ENCODE measurements at places on chromosomes 5 and 9. TPM values are rescaled to one million over a fixed set of nuclear protein-coding genes. Genes with fewer than 3 reads are reported as not detected.

The INSL6 gene
- total RNA-seq, result 8.9 TPM

The VPS13A gene
- 22.7 TPM for total RNA-seq

The OMD gene
- total RNA-seq, result 6.5 TPM

GRCh38 chr9:117448066-117448465 is 33.2 kb upstream of the ASTN2 start:
- no peak for DNase-seq
- H3K4me3 ChIP-seq, result no peak overlapping the region
- no peaks in the 10 kb centered on the region for H3K27me3 ChIP-seq
- H3K36me3 ChIP-seq, result no peaks in the 10 kb centered on the region
- no peak overlapping the region for H3K27ac ChIP-seq
- no peaks in the 10 kb centered on the region for H3K4me1 ChIP-seq

DNA sequence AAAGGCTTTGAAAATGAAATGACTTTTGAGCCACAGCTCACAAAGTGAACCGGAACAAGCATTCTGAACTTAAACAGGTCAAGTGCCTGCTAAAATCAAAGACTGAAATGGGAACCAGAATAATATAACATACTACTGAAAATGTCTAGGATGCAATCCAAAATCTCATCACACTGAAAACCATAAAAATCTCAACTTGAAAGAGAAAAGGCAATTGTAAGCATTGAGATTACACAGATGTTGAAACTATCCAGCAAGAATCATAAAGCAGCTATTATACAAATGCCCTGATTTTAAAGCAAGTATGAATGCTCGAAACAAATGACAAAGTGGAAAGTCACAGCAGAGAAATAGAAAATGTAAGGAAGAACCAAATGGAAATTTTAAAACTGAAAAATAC is 211.5 kb upstream of the GAS1 start:
- H3K27ac ChIP-seq, result no peak overlapping the region
- no peak for DNase-seq
- H3K4me1 ChIP-seq, result no peaks in the 10 kb centered on the region
- no peaks in the 10 kb centered on the region for H3K36me3 ChIP-seq
- H3K27me3 ChIP-seq, result no peaks in the 10 kb centered on the region

DNA sequence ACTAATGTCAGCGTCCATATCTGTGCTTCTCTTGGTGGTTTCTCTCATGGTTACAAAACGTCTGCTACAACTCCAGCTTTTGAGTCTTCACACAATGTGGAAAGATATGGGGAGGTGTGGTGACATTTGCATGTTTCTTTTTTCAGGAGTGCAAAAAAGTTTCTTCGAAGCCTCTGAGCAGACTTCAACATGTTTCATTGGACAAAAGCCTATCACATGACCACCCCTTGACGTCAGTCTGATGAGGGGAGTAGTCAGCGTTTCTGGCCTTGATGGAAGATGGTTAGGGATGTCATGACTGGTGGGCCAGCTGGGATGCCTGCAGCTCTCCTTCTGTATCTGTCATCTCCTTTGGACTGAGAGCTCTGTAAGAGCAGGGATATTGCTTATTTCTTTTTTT is 61.4 kb downstream of the PTPDC1 start:
- H3K4me3 ChIP-seq, result no peak overlapping the region
- no peak for DNase-seq
- H3K36me3 ChIP-seq, result no peaks in the 10 kb centered on the region
- H3K27me3 ChIP-seq, result no peaks in the 10 kb centered on the region

- no peak for DNase-seq
- H3K36me3 ChIP-seq, result no peaks in the 10 kb centered on the region
- H3K4me1 ChIP-seq, result no peaks in the 10 kb centered on the region
- H3K27ac ChIP-seq, result no peak overlapping the region
- no peaks in the 10 kb centered on the region for H3K27me3 ChIP-seq
- H3K4me3 ChIP-seq, result no peak overlapping the region
These were observed 13.4 kb upstream of the RNU6ATAC start for GRCh38 chr9:134177624-134178393.

GRCh38 chr9:123376218-123377071 is 20.4 kb downstream of the CRB2 start:
- H3K27me3 ChIP-seq, result peaks cover 17% of the 10 kb centered on the region
- H3K4me3 ChIP-seq, result no peak overlapping the region
- no peak overlapping the region for H3K27ac ChIP-seq

GRCh38 chr5:59182760-59183159 is 599.9 kb downstream of the RAB3C start:
- no peaks in the 10 kb centered on the region for H3K4me1 ChIP-seq
- no peaks in the 10 kb centered on the region for H3K36me3 ChIP-seq
- no peak overlapping the region for H3K27ac ChIP-seq
- DNase-seq, result no peak
- no peaks in the 10 kb centered on the region for H3K27me3 ChIP-seq

- no peak overlapping the region for H3K4me3 ChIP-seq
- H3K27me3 ChIP-seq, result no peaks in the 10 kb centered on the region
- no peaks in the 10 kb centered on the region for H3K4me1 ChIP-seq
- H3K36me3 ChIP-seq, result no peaks in the 10 kb centered on the region
- no peak overlapping the region for H3K27ac ChIP-seq
- no peak for DNase-seq
These were observed 274.3 kb upstream of the TRPC7 start for GRCh38 chr5:136639616-136640015.

GRCh38 chr9:129352146-129352865 is 174.2 kb upstream of the IER5L start:
- peak overlapping the region; percentile 25 for H3K4me3 ChIP-seq
- H3K36me3 ChIP-seq, result no peaks in the 10 kb centered on the region
- peaks cover 4% of the 10 kb centered on the region for H3K27me3 ChIP-seq
- DNase-seq, result no peak
- peak overlapping the region; percentile 68 for H3K27ac ChIP-seq

DNA sequence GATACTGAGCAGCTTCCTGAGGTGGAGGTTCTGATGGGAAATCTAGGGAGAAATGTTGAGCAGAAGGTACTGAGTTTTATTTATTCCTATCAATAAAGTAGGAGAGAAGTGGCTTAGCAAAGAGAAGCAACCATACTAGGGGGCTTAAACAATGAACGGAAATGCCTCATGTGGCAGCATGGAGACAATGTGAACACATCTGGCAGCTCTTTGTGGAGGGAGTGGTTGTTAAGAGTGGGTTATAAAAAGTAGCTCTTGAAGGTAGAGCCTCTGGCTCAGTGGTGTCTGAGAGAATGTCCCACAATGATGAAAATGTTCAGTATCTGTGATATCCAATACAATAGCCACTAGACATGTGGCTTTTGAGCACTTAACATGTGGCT is 52.7 kb upstream of the EQTN start:
- H3K27me3 ChIP-seq, result no peaks in the 10 kb centered on the region
- no peak overlapping the region for H3K4me3 ChIP-seq
- H3K27ac ChIP-seq, result no peak overlapping the region
- H3K36me3 ChIP-seq, result no peaks in the 10 kb centered on the region

- no peaks in the 10 kb centered on the region for H3K27me3 ChIP-seq
- H3K27ac ChIP-seq, result no peak overlapping the region
- no peaks in the 10 kb centered on the region for H3K4me1 ChIP-seq
- DNase-seq, result no peak
- no peak overlapping the region for H3K4me3 ChIP-seq
These were observed 208.4 kb upstream of the PPP1R2B start for GRCh38 chr5:156641686-156642085.

DNA sequence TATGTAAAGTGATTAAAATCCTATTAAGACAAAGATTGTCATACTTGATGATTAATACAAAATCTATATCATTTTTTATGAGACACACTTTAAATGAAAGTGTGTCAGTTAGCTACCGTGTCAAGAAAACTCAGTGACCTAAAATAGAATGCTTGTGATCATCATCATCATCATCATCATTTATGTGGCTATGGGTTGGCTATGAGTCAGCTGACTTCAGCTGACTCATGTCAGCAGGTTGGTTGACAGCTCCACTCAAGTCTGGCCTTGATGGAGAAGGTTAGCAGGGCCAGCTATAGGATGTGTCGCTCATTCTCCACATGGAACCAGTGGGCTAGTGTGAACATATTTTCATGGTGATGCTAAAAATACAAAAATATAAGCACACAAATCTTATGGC is 43.8 kb upstream of the ZNF300 start:
- H3K27me3 ChIP-seq, result no peaks in the 10 kb centered on the region
- H3K27ac ChIP-seq, result no peak overlapping the region
- no peak for DNase-seq
- H3K36me3 ChIP-seq, result no peaks in the 10 kb centered on the region
- H3K4me1 ChIP-seq, result no peaks in the 10 kb centered on the region
- H3K4me3 ChIP-seq, result no peak overlapping the region

GRCh38 chr5:180811623-180812124 is 9.1 kb upstream of the MGAT1 start:
- H3K27me3 ChIP-seq, result no peaks in the 10 kb centered on the region
- H3K27ac ChIP-seq, result peak overlapping the region; percentile 99
- peak; percentile 34 for DNase-seq

GRCh38 chr5:31995006-31995405 is 179.1 kb downstream of the GOLPH3 start:
- DNase-seq, result no peak
- no peaks in the 10 kb centered on the region for H3K4me1 ChIP-seq
- H3K27me3 ChIP-seq, result no peaks in the 10 kb centered on the region
- no peak overlapping the region for H3K4me3 ChIP-seq

DNA sequence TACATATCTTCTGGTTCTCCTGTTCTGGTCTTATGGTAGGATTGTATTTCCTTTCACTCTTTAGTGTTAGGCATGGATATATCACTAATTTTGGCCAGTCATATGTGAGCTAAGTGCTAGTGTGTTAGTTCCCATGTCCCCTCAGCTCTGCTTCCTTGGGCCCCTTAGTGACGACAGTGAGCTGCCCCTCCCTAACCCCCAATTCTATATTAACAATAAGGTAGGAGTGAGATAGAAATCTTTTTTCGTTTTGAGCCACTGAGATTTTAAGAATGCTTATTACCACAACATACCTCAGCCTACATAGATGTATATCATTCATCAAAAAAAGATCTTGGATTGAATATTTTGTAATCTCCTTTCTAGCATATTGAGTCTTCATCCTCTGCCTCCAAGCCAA is 100.5 kb downstream of the PARP8 start:
- no peaks in the 10 kb centered on the region for H3K27me3 ChIP-seq
- no peak overlapping the region for H3K4me3 ChIP-seq
- no peak for DNase-seq
- no peak overlapping the region for H3K27ac ChIP-seq
- no peaks in the 10 kb centered on the region for H3K36me3 ChIP-seq
- no peaks in the 10 kb centered on the region for H3K4me1 ChIP-seq

DNA sequence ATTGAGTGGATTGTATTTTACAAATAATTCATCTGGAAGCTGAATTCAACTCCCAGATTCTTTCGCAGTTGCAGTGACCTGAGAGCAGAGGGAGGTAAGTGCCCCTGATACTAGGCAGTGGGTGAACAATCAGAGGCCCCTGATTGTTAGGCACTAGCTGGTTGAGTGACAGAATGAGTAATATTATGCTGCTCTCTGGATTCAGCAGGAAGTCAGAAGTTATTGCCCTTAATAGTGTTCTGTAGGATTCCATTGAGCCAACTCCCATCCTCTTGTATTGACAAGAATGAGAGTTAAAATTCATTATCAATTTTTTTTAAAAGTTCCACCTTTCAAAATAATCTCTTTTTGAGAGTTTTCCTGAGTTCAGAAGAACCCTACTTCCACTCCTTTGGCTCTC is 301.2 kb downstream of the DTWD2 start:
- no peak overlapping the region for H3K4me3 ChIP-seq
- H3K36me3 ChIP-seq, result no peaks in the 10 kb centered on the region
- no peak overlapping the region for H3K27ac ChIP-seq
- no peaks in the 10 kb centered on the region for H3K4me1 ChIP-seq

GRCh38 chr5:81783401-81783800 is 32.5 kb upstream of the SSBP2 start:
- no peak overlapping the region for H3K27ac ChIP-seq
- no peaks in the 10 kb centered on the region for H3K36me3 ChIP-seq

Measured in prostate gland (tissue), 2 donors.